T follicular helper cell (primary cell): ENCODE measurements at places on chromosomes 5 and 9.

- no peak for DNase-seq
These were observed 410.1 kb downstream of the DMRT2 start for GRCh38 chr9:1460143-1460769.

DNA sequence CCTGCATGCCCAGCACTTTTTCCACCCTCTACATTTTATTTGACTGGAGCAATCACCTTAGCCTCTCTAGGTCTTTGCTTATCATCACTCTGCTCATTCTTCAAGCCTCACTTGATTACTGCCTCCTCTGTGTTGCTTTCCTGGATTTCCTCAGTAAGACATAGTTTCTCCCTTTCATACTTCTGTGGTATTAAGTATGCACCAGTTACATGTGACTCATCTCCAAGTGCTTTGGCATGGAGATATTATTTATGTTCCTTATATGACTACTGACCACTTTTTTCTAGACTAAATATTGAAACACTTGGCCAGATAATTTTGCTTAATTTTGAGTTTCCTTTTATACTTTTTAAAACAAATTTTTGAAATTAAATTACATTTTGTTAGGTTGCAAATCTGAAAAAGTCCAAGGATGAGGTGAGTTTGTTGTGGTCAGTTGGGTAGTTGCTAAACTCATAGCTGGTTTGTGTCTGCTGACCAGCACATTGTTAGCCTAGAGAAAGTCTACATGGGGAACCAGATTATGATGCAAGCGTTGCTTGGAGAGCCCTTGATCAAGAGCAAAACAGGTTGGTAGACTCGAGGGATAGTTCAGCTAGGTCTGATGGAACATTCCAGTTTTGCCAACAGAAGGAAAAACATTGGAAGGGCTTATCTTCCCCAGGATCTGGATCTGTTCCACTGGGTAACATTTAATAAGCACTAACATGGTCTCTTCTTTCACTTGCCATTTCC is 140.2 kb downstream of the TMC1 start:
- DNase-seq: no peak

DNA sequence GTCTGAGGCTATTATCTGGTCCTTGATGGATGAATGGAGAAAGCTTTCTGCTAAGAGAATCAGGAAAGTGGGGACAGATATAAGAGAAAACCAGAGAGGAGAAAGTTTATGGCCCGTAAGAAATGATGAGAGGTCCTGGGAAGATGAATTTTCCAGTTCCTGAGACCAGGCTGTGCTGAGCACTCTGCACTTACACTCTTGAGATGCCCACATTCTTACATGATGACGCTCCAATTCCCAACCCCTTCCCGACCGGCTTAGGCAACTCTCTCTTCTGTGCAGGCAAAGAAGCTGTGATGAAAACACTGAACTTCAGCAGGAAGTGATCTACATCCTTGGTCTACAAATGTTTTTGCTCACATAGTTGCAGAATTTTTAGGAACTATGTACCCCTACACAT is 417.0 kb downstream of the ARHGEF28 start:
- no peak for DNase-seq

- DNase-seq: no peak
These were observed 35.6 kb downstream of the MRPL36 start for GRCh38 chr5:1763960-1764605.

GRCh38 chr5:74332682-74333081 is 307.8 kb downstream of the ENC1 start:
- DNase-seq: no peak

GRCh38 chr5:2181557-2181956 is 298.8 kb upstream of the IRX4 start:
- no peak for DNase-seq

DNA sequence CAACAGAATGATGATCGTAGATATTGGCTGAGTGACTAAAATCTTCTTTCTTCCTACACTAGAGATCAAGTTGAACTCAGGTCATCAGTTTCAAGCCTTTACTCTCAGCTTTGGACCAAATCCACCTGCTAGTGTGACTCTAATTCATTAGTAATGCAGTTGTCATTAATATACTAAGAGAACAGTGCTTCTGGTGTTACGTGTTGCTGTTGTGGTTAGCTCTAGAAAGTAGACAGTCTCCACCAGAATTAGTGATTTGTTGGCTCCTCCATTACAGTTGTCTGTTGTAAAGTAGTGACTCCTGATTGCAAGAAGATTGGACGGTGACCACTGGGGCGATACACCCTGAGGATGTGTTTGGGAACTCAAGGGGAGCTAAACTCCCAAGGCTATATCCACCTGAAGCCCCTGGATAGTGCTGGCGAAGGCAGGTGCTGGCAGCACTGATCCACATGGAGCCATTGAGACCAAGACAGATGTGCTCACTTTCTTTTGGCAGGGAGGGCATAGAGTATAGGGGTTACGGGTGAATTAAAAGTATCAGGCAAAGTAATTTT is 3.1 kb downstream of the CAMK4 start:
- DNase-seq: no peak

- no peak for DNase-seq
These were observed 16.3 kb downstream of the TCERG1 start for GRCh38 chr5:146463446-146463845.

GRCh38 chr9:109717342-109717741 is 62.7 kb upstream of the PALM2AKAP2 start:
- DNase-seq: no peak

GRCh38 chr9:18822850-18823249 is 210.2 kb downstream of the SAXO1 start:
- no peak for DNase-seq

GRCh38 chr9:92660266-92660665 is 9.7 kb downstream of the IPPK start:
- DNase-seq: no peak

- no peak for DNase-seq
These were observed 852.3 kb upstream of the DMAC1 start for GRCh38 chr9:8651846-8652215.

DNA sequence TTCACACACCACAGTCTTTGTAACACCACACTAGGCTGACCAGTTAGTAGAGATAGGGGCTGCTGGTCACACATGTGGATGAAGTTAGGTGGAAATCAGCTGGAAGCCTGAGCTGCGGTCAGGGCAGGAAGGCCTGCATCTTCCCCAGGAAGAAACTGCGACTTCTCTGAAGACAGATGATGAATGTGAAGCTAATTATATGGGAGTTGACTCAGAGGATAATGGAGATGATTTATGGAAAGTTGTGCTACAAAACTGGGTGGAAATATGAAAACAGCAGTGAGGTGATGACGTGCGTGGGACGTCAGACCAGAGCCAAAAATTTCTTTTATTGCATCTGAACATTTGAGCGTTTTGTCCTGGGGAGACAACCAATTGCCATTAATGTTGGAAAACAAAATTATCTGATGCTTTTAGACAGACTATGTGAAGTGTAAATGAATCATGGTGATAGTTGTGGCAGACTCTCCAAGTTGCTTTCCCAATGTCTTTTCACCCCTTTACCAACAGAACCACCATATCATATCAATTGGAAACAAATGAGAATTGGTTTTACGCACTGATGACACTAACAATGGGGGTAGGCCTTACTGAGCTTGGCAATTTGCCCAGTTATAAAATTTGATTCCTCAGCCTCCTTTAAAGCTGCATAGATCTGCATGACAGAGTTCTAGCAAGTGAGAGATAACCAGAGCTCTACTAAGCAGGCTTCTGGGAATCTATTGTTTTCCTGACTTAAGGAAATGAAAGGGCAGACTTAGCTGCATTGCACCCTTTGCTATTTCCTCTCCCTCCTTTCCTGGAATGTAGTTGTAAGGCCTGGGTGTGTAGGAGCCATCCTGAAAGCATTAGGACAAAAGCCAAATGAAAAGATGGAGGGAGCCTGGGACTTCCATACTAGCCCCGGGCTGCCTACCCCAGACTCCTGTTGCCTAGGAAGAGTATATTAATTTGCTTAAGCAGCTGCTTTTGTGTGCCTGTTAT is 84.0 kb downstream of the RAB3C start:
- DNase-seq: no peak

- no peak for DNase-seq
These were observed 24.9 kb upstream of the SLCO6A1 start for GRCh38 chr5:102523541-102524175.

GRCh38 chr9:4309806-4310205 is 9.9 kb upstream of the GLIS3 start:
- DNase-seq: no peak

DNA sequence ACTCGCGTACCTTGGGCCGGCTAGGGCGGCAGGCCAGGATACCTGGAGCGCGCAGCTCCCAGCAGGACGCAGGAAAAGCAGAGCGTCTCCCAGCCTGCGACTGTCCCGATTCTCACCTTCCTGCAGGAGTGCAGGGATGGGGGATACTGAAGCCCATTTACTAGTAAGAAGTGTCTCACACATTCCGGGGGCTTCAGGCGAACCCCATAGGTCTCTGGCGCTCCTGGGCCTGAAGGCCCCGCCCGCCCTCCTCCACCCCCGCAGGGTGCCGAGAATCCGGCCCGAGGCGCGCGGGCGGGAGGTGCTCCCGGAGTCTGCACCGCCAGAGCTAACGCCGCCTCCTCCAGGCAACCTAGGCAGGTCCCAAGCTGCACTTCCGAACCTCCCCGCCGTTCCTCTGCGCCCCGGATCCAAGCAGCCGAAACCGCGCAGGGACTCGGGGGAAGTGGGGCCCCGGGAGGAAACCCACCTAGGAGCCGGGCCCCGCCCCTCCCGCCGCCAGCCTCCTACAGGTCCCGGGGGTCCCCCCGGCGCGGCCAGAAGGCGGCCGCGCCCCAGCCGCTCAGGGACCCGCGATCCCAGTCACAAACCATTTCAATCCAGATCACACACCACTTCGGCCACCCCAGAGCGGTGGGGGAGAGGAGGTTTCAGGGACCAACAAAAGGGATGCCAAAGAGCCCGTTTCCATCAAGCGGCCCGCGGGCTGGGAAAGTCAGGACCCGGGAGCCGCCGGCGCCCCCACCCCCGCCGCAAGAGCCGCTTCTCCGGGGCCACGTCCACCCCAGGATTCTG is 1.2 kb downstream of the ROR2 start:
- no peak for DNase-seq
